ENCODE measurements at places on chromosomes 11 and 22.

DNA sequence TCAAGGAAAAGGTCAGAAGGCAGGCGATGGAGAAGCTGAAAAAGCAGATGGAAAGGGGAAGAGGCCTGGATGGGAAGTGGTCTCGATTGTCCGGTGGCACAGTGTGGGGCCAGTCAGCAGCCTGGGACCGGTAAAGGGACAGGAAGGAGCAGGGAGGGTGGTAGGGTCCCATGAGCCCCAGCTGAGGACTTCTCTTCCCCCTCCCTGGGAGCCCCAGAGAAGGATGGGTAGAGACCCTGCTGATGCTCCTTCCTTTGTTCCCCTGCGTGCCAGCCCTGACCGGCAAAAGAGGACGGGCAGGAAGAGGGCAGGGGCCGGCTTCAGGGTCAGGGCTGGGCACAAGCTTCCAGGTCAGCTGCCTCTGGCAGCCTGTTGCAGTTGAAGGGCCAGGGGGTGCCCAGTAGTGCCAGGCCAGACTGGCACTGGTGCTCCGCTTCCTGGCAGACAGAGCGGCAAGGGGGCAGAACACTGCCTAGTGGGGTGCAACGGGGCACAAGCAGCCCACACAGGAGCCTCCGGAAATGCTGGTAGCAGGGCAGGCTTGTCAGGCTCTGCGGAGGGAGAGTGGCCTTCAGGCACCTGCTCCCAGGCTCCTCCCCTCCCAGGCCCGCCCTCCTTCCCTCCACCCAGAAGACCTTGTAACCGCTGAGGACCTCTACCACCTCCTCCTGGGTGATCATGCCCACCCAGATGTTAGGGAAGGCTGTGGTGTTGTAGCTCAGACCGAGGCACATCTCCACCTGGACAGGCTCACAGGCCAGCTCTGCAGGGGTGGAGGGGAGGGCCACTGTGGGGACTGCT lies 739 bp upstream of the C1QTNF5 start:
- no peak for DNase-seq

DNA sequence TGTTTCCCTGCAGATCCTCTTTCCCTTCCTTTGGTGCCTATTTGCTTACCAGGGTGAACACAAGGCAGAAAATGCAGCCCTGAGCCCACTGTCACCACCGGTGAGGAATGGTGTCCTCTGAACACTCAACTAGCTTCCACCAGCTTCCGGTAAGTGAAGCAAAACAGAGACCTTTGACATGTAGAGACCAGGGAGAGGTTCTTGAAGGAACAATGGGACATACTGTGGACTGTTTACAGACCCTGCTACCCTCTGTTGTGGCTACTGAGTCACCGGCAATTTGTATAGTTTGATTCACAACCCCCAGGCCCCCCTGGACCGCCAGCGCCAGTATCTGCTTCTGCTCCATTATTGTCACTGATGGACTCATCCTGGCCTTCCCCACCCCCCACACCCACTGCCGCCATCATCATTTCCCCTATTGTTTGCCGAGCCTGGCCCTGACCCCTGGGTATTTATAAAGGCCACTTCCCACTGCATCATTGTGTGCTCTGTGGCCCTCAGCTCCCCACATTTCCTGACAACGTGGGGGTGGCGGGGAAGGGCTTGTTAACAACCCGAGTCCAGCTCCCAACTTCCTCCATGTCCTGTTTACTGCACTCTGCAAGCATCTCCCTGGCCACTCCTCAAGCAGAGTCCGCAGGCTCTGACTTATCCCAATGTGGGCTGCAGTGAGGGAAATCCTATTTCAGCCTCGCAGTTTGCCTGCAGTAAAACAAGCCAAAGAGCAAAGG lies 252.9 kb downstream of the ETS1 start:
- no peak for DNase-seq

DNA sequence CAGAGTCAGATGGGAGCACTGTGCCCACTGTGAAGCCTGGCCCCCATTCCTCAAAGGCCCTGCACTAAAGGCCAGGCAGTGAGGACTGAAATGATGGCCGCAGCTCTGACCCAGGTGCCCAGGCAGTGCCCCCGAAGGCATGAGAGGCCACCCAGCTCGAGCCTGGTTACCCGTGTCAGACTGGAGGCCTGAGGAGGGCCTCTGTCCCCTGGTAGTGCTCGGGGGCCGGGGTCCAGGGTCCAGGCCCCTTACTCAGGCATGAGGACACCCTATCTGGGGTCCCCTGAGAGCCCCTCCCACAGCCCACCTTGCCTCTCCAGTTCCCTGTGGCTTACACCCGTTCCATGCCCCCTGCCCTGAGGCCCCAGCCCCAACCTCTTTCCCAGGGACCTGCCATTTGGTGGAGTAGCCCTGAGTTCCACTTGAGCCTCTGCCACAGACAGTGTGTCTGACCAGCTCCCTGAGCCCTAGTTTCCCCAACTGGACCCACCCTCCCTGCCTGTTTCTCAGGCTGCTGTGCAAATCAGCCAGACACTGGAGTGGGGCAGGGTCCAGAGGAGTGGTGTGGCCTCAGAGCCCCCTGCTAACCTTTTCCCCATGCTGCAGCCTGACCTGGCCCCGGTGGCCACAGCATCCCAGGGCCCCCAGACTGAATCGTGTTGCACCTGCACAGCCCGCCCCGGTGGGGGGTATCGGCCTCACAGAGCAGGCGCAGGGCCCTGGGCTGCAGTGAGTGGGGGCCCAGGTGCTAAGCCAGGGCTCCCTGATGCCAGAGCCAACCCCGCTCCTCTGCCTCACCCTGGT lies 10.8 kb upstream of the ANKRD13D start:
- no peak for DNase-seq

DNA sequence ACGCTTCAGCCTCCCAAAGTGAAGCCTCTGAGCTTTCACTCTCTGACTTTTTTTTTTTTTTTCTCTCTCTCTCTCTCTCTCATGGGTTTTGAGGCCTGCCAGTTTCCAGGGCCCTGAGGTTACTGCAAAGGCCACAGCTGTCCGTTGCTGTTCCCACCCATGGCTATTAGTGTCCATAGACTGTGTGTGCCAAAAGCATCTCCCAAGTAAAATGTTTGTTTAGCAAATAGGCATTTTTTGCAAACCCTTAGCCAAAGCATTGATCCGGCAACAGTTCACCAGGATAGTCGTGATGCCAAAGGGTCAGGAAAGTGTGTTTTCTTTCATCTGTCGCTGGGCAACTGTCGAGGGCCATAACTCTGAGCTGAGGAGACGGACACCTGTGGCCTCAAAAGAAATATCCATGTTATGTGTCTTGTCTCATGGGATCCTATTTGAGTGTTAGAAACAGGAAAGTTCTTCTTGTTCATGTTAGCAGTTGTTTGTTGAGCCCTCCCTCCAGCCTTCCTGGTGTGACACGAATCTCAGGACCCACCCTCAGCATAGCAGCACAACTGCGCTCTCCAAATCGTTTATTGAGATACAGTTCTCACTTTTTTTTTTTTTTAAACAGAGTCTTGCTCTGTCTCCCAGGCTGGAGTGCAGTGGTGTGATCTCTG lies 18.4 kb downstream of the FADS2 start:
- no peak for DNase-seq

- DNase-seq: no peak
Measured at GRCh38 chr11:111483431-111483830, 28.8 kb downstream of the BTG4 start.

- DNase-seq: no peak
Measured at GRCh38 chr22:40727070-40727963, 48.0 kb downstream of the MCHR1 start.

DNA sequence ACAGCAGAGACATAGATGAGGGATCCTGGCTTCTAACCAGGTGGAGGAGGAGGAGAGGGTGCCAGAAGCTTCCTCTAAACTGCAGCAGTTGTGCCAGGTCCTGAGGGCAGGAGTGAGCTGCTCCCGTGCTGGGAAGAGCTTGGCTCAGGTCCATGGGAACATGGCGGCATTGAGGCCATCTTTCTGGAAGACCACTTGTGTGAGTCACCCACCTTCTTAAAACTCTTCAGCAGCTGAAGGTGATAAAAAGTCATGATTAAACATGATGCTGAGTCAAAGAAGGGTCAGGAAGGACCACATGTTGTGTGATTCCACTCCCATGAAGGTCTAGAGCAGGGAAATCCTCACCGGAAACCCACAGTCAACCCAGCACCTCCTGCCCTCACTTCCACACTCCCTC lies 35.1 kb downstream of the LINC01488 start:
- DNase-seq: no peak

- DNase-seq: peak; percentile 87
Measured at GRCh38 chr11:75233754-75234172, 6.8 kb upstream of the TPBGL start.

- DNase-seq: no peak
Measured at GRCh38 chr11:132430429-132431062, 1060.1 kb downstream of the NTM start.

- no peak for DNase-seq
Measured at GRCh38 chr11:62611705-62612365, 740 bp downstream of the EML3 start.

- no peak for DNase-seq
Measured at GRCh38 chr11:86741484-86741835, 58.9 kb upstream of the PRSS23 start.

GRCh38 chr22:24008381-24009226 lies 2.5 kb upstream of the CABIN1 start:
- DNase-seq: no peak

- DNase-seq: no peak
Measured at GRCh38 chr11:130052567-130052966, 17.1 kb upstream of the APLP2 start.

DNA sequence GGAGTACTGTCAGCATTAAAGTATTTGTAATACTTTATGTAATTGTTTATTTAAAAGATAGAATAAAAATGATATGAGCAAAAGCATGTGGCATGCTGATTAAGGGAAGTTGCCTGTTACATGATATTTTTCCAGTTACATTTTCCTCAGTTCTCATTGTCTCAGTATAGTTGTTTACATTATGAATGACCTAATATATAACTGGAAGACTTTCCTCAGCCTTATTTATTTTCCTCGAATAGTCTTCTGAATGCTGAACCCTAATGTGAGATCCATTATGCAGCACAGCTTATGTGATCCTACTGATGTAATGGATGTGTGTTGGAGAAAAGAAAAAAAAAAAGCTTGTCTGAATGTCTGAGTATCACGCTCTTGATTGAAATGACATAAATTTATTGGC lies 95.5 kb downstream of the LUZP2 start:
- no peak for DNase-seq

- no peak for DNase-seq
Measured at GRCh38 chr11:106381895-106382294, 304.4 kb downstream of the AASDHPPT start.
